ENCODE measurements at places on chromosomes 16 and 17. TPM values are rescaled to one million over a fixed set of nuclear protein-coding genes. Genes with fewer than 3 reads are reported as not detected.

Gene SOX9
- total RNA-seq = 79.3 TPM

Gene SOCS1
- 21.8 TPM for total RNA-seq

Gene LPCAT2
- 20.6 TPM for total RNA-seq

Gene STH
- not detected for total RNA-seq

Gene CORO7
- total RNA-seq = 50.1 TPM

Gene TRPV3
- total RNA-seq = 1.2 TPM

Gene KRT24
- total RNA-seq = 0.31 TPM

Gene ATP2A1
- total RNA-seq = 0.25 TPM

Gene NLRC3
- total RNA-seq = 5.3 TPM

Gene IL34
- total RNA-seq = 7.4 TPM

Gene CSH2
- not detected for total RNA-seq

Measured in kidney (tissue), 22 donors.